ENCODE measurements at places on chromosomes 5 and 9.

DNA sequence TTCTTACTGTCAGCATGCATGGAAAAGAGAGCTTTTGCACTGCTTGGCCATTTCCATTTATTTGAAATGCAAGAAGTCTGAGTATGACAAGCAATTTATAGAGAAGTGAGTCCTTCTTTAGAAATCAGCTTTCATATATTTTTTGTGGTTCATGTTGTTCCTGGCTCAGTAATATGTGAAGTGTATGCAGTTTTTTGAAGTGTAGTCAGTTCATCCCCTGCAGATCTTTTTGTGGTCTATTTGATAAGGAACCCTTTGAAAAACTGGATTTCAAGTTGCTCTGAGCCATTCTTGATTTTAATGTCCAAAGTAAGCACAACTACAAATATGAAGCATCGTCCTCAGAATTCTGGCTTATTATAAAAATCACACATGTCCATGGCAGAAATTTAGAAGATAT is 294.1 kb upstream of the SMC2 start:
- DNase-seq: no peak

DNA sequence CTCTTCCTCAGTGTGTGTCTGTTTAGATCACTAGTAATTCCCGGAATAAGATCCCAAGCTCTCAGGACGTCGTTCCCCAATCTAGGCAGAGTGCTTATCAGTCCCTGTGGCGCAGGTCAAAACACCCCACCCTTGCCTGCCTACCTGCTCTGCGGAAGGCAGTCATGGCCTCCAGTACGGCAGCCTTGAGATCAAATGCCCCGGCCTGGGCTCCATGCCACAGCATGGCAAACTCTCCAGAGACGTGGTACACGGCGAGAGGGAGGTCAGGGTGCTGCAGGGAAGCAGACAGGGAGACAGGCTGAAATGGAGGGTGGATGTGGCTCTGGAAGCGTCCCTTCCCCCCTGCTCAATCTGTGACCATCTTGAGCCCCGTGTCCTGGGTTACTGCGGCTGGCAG is 12.0 kb upstream of the HDHD3 start:
- DNase-seq: no peak

- DNase-seq: no peak
Observed at GRCh38 chr9:33645706-33646105, 121.7 kb downstream of the ANKRD18B start.

DNA sequence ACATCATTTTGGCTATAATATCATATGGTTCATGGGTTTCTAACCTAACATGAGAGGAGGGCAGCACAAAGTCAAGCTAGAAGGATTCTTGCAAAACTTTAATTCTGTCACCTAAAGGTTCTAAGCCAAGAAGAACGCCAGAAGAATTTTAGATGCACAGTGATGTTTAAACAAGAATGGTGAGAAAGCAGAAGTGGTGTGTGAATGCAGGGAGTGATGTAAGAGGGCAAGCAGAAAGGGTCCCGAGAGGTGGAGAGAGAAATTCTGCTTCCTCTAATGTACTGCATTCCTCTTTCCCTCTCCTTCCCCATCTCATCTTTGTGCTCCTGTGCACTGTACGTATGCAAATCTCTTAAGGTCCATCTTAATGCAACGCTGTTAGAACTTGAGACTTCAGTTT is 2.1 kb upstream of the TRMO start:
- DNase-seq: no peak

- no peak for DNase-seq
Observed at GRCh38 chr5:170747851-170748250, 35.7 kb upstream of the GABRP start.

DNA sequence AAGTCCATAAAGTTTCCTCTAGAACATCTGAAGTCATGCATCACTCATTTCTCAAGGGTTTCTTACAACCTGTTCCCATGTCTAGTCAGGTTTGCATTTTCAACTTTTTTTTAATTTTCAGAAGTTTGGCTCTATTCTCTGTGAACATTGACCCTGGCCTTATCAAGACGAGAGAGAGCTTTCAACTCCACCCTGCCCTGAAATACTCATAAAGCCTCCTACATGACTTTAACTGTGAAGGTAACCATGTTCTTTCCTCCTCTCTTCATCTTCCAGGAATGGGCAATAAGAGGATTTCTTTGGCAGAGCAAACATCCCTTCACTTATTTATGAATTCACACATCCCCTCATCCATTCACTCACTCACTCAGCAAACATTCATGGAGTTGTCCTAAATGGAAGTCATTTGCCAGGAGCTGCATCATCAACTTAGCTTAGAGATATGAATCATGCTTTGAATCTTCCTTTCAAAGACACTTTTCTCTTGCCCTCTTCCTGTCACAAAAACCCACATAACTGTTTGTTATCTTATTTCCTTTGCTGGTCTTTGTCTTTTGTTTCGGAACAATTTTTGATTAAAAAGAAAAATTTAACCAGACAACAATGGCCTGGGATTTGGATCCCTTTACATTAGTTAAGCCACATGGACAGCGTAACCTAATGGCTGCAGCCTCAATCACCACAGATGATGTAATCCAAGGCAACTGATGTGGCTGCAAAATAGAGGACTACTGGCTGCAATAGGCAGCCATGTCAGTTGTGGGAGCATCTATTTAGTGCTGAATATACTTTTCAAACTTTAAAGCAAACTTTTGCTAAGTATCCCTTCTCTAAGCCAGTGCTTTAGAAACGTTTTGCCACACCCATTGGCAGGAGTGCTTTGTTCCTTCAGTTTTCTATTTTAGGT is 43.0 kb upstream of the GNAQ start:
- no peak for DNase-seq

DNA sequence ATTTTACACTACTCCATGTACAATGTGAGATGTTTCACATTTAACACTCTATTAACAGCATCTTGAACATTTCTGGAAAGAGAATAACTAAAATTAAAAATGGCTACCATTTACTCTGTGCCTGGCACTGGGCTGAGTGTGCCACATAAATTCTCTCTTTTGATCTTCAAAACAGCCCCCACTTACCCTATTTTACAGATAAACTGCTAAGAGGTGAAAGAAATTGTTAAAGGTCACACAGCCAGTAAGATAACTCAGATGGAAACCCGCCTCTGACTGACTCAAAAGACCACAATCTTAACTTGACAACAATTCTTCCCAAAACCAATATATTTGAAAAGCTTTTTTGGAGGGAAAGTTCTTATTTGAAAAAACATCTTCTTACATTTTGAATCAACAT is 97.3 kb downstream of the MAPKAP1 start:
- DNase-seq: no peak

DNA sequence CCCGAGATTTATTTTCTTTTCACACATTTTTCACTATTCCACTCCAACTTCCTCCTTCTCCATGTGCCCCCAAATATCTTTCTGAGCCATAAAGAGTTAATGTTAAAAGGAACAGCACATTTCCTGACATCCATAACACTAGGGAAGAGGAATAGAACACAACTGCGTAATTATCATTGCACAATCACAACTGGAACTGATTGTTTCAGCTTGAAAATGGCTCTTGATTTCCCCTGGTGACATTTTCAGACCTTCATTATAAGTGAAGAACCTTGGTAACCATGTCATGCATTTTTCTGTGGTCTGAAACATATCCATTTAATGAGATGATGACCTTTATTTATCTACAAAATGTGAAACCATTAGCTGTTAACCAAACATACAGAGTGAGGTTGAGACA is 82.4 kb downstream of the PCSK1 start:
- no peak for DNase-seq

GRCh38 chr9:130960522-130961378 is 21.7 kb upstream of the FIBCD1 start:
- no peak for DNase-seq

- no peak for DNase-seq
Observed at GRCh38 chr5:9370256-9370655, 175.6 kb downstream of the SEMA5A start.

GRCh38 chr9:131500377-131500776 is 2.3 kb upstream of the POMT1 start:
- DNase-seq: no peak

All from hypothalamus (tissue), 51 donors.